LHCN-M2 (cell line): ENCODE measurements at places on chromosomes 13 and 19. TPM values are rescaled to one million over a fixed set of nuclear protein-coding genes. Genes with fewer than 3 reads are reported as not detected.

- peak; percentile 29 for DNase-seq
Observed at GRCh38 chr19:35006342-35006998, 6.3 kb downstream of the GRAMD1A start.

GRCh38 chr13:80441968-80442367 is 101.0 kb upstream of the SPRY2 start:
- no peak for DNase-seq

- no peak for DNase-seq
Observed at GRCh38 chr19:54364775-54365257, at the start of gene LAIR1. Gene LAIR1, minus strand, starts transcription at chr19:54364931. Its CDS starts 127 bp downstream, at chr19:54364804.

GRCh38 chr19:17910791-17911360 is 21.9 kb upstream of the CCDC124 start:
- no peak for DNase-seq

DNA sequence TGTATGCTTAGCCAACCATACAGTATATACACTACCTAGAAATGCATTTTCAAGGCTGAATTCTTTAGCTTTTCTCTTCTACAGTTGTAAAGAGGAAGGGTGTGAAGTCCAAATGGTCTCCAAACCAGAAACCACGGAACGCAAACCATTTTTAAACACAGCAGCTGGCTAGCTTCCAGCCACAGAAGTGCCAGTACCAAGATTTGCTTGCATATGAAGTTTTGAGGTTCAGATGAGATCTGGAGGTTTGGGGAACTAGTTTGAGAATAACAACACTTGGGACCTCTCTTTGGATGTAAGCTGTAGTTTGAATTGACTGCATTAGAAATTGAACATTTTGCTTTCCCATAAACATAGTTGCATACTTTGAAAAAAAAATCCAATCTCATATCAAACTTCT is 1243.5 kb downstream of the EFNB2 start:
- no peak for DNase-seq

DNA sequence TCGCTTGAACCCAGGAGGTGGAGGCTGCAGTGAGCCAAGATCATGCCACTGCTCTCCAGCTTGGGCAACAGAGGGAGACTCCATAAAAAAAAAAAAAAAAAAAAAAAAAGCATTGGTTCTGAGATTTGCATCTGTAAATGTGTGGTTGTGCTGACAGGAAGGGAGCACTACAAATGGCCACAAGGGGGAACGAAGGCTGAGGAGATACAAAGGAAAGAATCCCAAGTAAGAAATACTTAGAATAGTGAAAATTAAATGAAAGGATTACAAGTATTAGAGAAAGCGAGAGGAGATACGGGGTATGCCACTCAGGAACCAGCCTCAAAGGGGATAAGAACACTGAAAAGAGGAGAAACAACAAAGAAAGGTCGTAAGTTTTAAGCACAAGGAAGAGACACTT is 284.9 kb downstream of the KLF12 start:
- peak; percentile 48 for DNase-seq

GRCh38 chr13:44243198-44243857 is 130.3 kb upstream of the SERP2 start:
- DNase-seq: peak; percentile 88

- DNase-seq: no peak
Observed at GRCh38 chr19:10339380-10339960, at the start of gene ICAM3. Gene ICAM3, minus strand, starts transcription at chr19:10339624. Its CDS starts 10 bp downstream, at chr19:10339614.

Gene MBOAT7
- total RNA-seq: 123 and 192 TPM in 2 replicates

Gene RUBCNL
- total RNA-seq: 0.06 and 0.13 TPM in 2 replicates

DNA sequence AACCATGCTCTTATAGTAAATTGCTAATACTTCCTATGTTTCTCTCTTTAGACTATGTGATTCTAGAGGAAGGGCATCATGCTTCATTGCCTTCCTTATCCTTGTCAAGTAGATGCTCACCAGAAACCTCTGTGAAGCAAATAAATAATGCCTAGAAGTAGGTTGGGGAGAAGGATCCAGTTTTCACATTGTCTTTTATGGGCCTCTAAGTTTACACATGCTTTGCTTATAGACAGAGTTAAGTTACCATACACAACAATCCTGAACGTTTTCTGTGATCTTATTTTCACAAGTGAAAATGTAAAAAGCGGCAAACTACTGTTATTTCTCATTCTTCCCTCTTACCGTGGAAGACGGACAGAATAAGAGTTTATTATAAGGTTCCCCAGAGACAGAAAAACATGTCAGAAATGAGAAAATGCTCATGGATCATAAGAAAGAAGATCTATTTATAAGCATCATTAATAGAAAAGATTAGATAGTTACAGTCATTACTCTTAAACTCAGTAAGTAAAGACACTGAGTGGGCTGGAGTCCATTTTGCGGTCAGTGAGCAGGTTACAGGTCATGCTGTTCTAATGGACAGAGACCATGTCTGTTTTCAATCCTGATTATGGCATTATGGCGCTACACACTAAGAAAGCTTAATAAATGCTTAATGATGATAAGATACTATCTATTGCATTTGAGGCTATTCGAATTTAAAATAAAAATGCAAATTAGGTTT is 723.9 kb downstream of the PCDH9 start:
- no peak for DNase-seq

DNA sequence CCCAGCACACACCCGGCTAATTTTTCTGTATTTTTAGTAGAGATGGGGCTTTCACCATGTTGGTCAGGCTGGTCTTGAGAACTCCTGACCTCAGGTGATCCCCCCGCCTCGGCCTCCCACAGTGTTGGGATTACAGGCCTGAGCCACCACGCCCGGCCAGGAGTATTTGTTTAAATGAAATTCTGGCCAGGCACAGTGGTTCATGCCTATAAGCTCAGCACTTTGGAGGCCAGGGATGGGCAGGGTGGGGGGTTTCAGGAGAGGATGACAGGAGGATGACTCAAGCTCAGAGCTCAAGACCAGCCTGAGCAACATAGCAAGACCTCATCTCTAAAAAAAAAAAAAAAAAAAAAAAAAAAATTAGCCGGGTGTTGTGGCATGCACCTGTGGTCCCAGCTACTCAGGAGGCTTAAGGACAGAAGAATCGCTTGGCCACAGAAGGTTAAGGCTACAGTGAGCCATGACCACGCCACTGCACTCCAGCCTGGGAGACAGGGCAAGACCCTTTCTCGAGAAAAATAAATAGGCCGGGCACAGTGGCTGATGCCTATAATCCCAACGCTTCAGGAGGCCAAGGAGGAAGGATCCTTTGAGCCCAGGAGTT is 8.2 kb upstream of the DHDH start:
- DNase-seq: peak; percentile 85

Gene SOX1
- not detected in 2 replicates for total RNA-seq

DNA sequence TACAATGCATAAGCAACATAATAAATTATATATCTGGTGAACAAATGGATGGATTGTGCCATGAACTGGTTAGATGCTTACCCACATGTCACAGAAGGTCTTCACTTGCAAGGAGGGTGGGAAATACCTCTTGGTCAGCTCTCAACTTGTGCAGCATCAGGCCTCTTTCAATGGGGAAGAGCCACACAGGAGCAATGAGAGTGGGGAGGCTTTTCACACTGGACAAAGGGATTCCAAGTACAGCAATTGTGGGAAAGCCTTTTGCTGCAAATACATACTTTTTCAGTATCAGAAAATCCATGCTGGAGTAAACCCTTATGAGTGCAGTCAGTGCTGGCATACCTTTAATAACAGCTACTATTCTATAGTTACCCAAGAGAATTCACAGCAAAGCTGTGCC is 11.8 kb upstream of the ZNF543 start:
- no peak for DNase-seq

DNA sequence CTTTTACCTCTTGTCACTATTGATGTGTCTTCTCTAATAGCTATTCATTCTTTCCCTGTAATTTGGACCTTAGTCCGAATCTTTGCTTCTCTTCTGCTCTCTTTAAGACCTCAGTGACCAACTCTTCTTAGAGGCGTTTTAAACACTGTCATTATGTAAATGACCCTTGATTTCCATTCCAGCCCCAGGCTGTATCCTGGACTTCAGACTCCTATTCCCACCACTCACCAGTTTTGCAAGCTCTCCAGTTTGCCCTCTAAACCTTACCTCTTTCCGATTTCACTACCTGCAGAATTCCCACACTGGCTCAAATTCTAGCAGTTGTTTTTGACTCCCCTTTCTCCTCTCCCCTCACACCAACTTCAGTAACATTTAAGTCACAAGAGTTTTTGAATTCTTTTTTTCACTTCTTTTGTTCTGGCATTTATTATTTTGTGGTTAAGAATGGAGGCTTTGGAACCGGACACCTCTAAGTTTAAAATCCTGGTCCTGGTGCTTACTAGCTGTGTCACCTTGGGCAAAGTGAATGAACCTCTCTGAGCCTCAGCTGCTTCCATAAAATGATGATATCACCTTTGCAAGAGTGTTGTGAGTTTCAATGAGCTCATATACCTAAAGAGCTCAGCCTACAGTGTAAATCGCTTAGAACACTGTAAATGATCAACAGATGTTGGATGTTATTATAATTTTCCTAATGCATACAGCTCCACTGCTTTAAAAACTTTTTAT is 13.6 kb upstream of the HMGB1 start:
- no peak for DNase-seq

- DNase-seq: no peak
Observed at GRCh38 chr19:54430306-54431254, 15.3 kb downstream of the TTYH1 start.
